H9 (cell line): ENCODE measurements at places on chromosomes 12 and 14.

GRCh38 chr14:99118946-99119345 is 153.1 kb downstream of the BCL11B start:
- no peaks in the 10 kb centered on the region for H3K36me3 ChIP-seq
- H3K27ac ChIP-seq = no peak overlapping the region
- peak; percentile 25 for DNase-seq
- no peaks in the 10 kb centered on the region for H3K27me3 ChIP-seq
- no peaks in the 10 kb centered on the region; the same call in 1 of the 2 replicates for H3K4me1 ChIP-seq

DNA sequence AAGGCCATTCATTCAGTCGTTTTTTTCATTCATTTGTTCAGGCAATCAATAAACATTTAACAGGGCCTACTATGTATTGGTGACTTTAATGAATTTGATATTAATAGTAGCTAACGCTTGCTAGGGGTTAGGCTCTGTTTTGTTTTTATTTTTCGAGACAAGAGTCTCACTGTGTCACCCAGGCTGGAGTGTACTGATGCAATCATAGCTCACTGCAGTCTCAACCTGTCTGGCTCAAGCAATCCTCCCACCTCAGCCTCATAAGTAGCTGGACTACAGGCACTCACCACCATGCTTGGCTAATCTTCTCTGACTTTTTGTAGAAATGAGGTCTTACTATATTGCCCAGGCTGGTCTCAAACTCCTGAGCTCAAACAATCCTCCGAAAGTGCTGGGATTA is 25.6 kb upstream of the MED13L start:
- no peak overlapping the region for H3K4me3 ChIP-seq
- no peaks in the 10 kb centered on the region for H3K36me3 ChIP-seq
- H3K27me3 ChIP-seq = no peaks in the 10 kb centered on the region
- H3K4me1 ChIP-seq = no peaks in the 10 kb centered on the region; the same call in 1 of the 2 replicates
- no peak for DNase-seq
- no peak overlapping the region for H3K27ac ChIP-seq

GRCh38 chr12:124153392-124153791 is 141.5 kb upstream of the RFLNA start:
- H3K27ac ChIP-seq = no peak overlapping the region
- H3K27me3 ChIP-seq = no peaks in the 10 kb centered on the region
- peaks cover 11% of the 10 kb centered on the region; the same call in 1 of the 2 replicates for H3K4me1 ChIP-seq
- DNase-seq = no peak
- H3K36me3 ChIP-seq = peaks cover 34% of the 10 kb centered on the region

DNA sequence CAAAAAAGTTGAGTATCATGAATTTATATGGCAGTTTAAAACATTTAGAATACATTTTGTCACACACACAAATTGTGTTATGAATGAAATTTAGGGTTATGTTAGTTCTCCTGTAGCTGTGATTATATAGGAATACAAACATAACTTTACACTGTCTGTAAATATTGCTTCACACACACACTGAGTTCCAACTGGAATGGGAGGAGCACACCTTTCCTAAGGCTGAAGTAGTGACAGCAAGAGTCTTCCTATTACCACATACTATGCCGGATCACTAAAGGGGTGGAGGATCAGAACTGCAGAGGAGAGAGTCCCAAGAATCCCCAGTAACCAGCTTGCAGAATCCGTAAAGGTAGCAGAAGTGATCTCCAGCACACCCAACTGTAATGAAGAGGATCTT is 63.7 kb downstream of the DNAI7 start:
- no peak overlapping the region for H3K4me3 ChIP-seq
- H3K27me3 ChIP-seq = no peaks in the 10 kb centered on the region
- no peaks in the 10 kb centered on the region for H3K4me1 ChIP-seq
- no peak for DNase-seq

- peak overlapping the region; percentile 72 for H3K4me3 ChIP-seq
- peaks cover 7% of the 10 kb centered on the region; the same call in 1 of the 2 replicates for H3K4me1 ChIP-seq
- no peaks in the 10 kb centered on the region for H3K36me3 ChIP-seq
- DNase-seq = peak; percentile 78
- H3K27me3 ChIP-seq = peaks cover 56% of the 10 kb centered on the region
Measured at GRCh38 chr14:85531587-85532373, 1.8 kb downstream of the FLRT2 start.

DNA sequence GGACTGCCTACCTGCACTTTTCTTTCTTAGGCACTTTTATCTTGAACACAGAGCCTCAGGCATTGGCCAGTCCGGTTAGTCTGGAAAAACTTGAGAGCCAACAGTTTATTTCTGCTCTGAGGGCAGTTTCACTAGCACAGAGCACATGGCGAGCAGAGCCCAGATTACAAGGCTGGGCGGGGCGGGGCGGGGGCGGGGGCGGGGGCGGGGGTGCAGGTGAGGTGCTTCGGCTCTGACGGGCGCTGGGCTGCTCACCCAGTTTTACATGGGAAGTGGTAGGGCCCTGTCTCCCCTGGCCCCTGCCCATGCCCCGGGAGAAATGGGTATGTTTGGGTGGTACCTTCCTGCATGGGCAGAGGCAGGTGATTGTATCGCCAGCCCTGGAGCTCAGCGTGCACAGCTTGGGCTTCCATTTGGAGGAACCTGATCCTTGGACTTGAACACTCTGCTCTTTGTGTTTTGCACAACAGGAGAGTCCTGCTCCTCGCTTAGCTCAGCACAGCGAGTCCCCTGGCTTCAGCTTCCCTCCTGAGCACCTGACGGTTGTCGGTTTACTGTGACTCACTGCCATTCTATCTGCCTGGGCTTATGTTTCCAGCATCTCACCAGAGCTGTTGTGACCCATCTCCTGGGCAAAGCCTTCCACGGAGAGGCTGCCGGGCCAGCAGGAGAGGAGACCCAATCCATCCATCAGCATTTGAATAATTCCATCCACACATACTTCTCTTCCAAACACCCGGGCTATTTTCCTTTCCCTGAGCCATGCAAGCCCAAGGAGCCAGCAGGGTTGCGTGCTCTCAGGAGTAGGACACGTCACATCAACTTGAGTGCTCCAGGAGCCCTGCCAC is 108.5 kb downstream of the ARF6 start:
- no peaks in the 10 kb centered on the region; the same call in 2 of the 3 replicates for H3K36me3 ChIP-seq
- H3K4me1 ChIP-seq = peaks cover 7% of the 10 kb centered on the region; the same call in 1 of the 2 replicates
- no peak overlapping the region for H3K27ac ChIP-seq
- H3K4me3 ChIP-seq = no peak overlapping the region; the same call in 2 of the 3 replicates
- no peaks in the 10 kb centered on the region; the same call in 1 of the 2 replicates for H3K27me3 ChIP-seq

- no peaks in the 10 kb centered on the region for H3K4me1 ChIP-seq
- H3K27ac ChIP-seq = no peak overlapping the region
- H3K36me3 ChIP-seq = no peaks in the 10 kb centered on the region
- DNase-seq = no peak
- no peak overlapping the region for H3K4me3 ChIP-seq
Measured at GRCh38 chr14:69351385-69351784, 46.7 kb downstream of the ERH start.

DNA sequence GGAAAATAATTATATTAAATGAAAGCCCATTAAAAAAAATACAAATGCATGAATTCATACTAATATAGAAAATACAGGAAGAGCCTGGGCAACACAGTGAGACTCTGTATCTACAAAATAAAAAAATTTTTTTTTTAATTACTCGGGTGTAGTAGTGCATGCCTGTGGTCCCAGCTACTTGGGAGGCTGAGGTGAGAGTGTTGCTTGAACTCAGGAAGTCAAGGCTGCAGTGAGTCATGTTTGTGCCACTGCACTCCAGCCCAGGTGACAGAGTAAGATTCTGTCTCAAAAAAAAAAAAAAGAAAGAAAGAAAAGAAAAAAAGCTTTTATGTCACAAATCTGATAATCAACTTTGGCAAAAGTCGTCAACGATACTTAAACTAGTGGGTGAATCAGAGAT is 80.6 kb upstream of the PLEKHA5 start:
- H3K4me1 ChIP-seq = peaks cover 2% of the 10 kb centered on the region
- no peaks in the 10 kb centered on the region for H3K27me3 ChIP-seq
- no peak for DNase-seq
- H3K27ac ChIP-seq = no peak overlapping the region
